ENCODE measurements at places on chromosomes 5 and 9. TPM values are rescaled to one million over a fixed set of nuclear protein-coding genes. Genes with fewer than 3 reads are reported as not detected.

The SLC34A1 gene
- not detected for total RNA-seq

The FGF1 gene
- total RNA-seq: 1.2 TPM

The TMEM174 gene
- total RNA-seq: not detected

The ATP6V1G1 gene
- total RNA-seq: 88.2 TPM

The C1QTNF2 gene
- total RNA-seq: 2.0 TPM

The ATG12 gene
- total RNA-seq: 105 TPM

The ZNF608 gene
- total RNA-seq: 20.4 TPM

The C5orf52 gene
- not detected for total RNA-seq

GRCh38 chr5:55356896-55357295, 49.1 kb downstream of the MTREX start:
- no peak for DNase-seq

GRCh38 chr5:175706499-175706898, 48.6 kb downstream of the HRH2 start:
- DNase-seq: no peak

DNA sequence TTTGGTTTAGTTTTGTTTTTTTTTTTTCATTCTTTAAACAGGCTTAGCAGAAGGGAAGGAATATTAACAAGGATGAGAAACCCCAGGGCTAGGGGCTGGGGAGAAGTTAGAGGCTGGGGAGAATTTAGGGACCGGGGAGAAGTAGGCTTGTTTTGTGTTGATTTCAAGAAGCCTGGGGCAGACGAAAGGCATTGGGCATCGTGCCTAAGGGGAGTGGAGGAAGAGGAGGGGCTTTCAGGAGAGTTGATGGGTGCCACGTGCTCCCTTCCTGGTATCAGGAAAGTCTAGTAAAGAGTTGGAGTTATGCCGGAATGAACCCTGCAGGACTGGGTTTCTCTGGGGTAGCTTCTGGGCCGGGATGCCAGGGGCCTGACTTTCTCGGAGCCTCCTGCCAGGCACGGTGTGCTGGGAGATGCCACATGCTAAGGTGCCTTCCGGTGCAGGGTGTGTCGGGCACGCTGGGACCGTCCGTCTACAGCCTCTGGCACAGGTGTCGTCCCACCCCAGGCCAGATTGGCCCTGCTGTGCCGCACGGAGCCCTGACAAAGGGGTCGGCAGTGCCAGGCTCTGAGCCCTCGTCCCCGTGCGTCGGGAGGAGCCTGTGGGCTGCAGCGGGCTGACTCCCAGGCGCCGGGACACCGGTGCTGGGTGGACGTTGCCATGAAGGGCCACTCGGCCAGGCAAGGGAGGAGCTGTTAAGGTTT, 159.9 kb downstream of the OLFM1 start:
- DNase-seq: no peak

DNA sequence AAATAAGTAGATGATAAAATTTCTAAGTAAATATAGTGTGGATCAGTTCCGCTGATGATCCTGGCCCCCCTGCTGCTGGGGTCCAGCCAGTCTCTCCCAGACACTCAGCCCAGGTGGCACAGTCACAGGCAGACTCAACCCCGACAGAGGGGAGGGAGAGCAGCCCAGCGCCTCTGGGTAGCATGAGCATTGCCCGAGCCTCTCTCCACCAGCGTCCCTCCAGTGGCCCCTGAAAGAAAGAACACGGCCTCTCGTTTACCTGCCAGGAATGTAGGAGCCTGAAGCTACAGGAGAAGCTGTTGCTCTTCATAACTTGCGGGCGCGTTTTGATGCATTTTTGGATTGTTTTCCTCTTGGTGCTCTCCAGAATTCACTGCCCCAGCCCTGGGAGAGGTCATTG, 68.8 kb upstream of the ICE1 start:
- no peak for DNase-seq

GRCh38 chr9:134518004-134518606, 123.5 kb upstream of the COL5A1 start:
- DNase-seq: peak; percentile 59

- DNase-seq: no peak
These were observed 243.0 kb upstream of the PTGER4 start for GRCh38 chr5:40436535-40437237.

DNA sequence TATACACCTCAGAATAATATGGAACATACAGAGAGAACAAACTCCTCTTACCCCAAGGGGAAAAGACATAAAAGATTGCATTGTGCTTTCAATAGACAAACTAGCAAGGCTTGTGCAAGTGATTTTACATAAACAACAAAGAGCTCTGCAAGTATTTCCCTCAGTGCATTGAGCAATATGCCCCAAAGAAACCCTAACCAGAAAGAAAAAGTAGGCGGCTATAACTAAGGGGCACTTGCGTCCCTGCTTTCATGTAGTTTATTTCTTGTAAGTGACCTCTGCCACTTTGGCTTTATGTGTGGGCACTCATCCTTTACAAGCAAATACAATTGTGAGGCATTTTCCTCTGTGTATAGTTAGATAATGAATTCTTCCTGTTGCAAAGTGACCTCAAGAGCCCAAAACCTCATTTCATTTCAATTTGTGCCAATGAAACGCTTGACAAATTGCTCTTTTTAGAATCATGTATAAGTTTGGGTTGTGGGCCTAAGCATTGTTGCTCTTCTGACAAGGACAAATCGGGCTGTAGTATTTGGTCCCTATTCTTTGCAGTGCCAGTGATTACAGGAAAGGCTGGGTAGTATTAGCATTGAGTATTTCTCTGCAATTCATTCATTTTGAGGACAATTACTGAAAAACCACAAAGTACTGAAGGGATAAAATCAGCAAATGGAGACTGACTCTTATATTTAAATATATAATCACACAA, 282.2 kb downstream of the DTWD2 start:
- DNase-seq: no peak

GRCh38 chr5:143775258-143775657, 36.7 kb upstream of the HMHB1 start:
- DNase-seq: peak; percentile 45

DNA sequence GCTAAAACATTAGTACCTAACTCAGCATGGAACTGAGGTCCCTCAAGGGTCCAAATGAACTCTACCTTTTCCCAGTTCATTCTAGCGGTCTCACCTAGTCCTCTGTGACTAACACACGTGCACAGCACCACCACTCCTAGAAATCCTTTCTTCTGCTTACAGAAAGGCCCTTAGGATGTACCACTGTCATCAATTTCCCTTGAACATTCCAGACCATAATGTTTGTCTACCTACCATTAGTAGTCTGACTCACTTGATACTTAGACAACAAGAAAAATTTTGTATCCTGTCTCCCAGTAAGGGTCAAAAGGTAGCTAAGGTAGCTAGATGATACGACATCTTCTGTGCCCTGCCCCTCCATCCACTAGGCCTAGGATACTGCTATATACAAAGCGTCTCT, 166.6 kb downstream of the TSSK1B start:
- DNase-seq: no peak

- no peak for DNase-seq
These were observed 8.9 kb downstream of the LARS1 start for GRCh38 chr5:146173597-146173996.

GRCh38 chr5:75886706-75887105, 169.5 kb upstream of the POC5 start:
- peak; percentile 0 for DNase-seq

GRCh38 chr5:150175536-150175935, 9.0 kb downstream of the CDX1 start:
- DNase-seq: no peak

- peak; percentile 66 for DNase-seq
These were observed 98.4 kb upstream of the GNAQ start for GRCh38 chr9:78130004-78130403.

- DNase-seq: no peak
These were observed 16.5 kb downstream of the ANGPTL2 start for GRCh38 chr9:127105805-127106465.

DNA sequence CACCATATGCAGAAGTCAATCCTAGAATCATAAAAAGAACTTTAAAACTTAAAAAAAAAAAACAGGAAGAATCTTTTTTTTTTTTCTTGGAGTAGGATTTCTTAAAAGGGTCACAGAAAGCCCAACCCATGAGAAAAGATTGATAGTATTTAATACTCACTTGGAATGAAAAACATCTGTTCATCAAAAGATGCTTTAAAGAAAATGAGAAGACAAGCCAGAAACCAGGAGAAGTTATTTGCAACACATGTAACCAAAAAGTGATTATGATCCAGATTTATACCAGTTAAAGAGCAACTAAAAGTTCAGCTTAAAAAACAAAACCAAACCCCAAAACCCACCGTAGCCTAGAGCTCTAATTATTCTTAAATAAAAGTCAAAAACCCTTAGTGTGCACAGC, 69.3 kb downstream of the TLE4 start:
- DNase-seq: no peak

DNA sequence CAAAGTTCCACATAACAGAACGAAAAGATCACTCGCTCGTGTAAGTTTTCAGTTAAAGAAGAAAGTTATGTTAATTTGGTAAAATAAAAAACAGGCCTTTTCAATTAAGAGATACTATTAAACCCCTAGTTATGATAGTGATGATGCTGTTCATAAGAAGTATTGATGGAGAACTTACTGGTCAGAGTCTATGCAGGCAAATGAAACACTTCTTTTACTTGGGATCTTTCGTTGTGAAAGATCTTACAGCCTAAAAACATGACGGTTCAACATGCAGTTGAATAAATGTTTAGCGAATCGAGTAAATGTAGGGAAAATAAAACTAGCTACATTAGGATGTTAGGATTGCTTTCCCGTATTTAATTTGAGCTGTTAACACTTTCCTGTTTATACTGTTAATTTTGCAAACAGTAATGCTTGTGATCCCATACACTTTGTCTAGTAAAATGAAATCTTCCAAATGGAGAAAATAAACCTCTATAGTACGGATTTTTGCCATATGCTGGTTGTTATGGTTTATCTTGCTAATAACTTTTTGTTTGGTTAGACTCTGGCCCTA, 2.0 kb downstream of the RHOBTB3 start:
- peak; percentile 54 for DNase-seq

DNA sequence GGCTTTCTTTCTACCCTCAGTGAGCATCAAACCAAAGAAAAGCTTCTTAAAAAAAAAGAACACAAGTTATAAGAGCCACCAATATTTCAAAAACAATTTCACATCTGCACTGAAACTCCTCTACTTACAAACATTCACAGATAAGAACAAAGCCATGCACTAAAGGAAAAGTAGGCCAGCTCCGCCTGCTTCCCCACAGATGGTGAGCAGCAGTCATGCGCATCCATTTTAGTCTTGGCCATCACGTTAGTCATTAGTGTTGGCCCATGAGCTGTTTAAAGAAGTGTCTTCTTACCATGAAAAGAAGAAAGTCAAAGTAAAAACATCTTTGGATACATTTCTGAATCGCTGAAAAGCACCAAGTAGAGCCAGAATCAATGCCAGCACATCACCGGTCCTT, 40.0 kb upstream of the SMIM23 start:
- peak; percentile 13 for DNase-seq

Data from fibroblast of the aortic adventitia (primary cell).